ENCODE measurements at places on chromosomes 5 and 9. TPM values are rescaled to one million over a fixed set of nuclear protein-coding genes. Genes with fewer than 3 reads are reported as not detected.

ZNF462 gene
- total RNA-seq, result 0.26 TPM

- no peak for DNase-seq
These were observed 92.0 kb upstream of the IRX4 start for GRCh38 chr5:1974501-1975405.

GRCh38 chr5:1554410-1554967 is 30.7 kb upstream of the LPCAT1 start:
- peak; percentile 36 for DNase-seq

INSL6 gene
- total RNA-seq, result not detected

SPEF2 gene
- total RNA-seq, result 5.6 TPM

SLC23A1 gene
- total RNA-seq, result 1.9 TPM

GRCh38 chr5:152638996-152639552 is 234.0 kb upstream of the NMUR2 start:
- DNase-seq, result no peak

SLC6A18 gene
- not detected for total RNA-seq

- DNase-seq, result no peak
These were observed 49.1 kb downstream of the SUSD1 start for GRCh38 chr9:112125951-112126388.

- peak; percentile 63 for DNase-seq
These were observed 359 bp downstream of the PRELID1 start for GRCh38 chr5:177303925-177304391.

GRCh38 chr9:137194909-137195308 is 5.6 kb downstream of the TPRN start:
- no peak for DNase-seq

GRCh38 chr5:1471997-1472963 is 27.0 kb upstream of the SLC6A3 start:
- DNase-seq, result no peak

GTF2H2C gene
- 34.5 TPM for total RNA-seq

DNA sequence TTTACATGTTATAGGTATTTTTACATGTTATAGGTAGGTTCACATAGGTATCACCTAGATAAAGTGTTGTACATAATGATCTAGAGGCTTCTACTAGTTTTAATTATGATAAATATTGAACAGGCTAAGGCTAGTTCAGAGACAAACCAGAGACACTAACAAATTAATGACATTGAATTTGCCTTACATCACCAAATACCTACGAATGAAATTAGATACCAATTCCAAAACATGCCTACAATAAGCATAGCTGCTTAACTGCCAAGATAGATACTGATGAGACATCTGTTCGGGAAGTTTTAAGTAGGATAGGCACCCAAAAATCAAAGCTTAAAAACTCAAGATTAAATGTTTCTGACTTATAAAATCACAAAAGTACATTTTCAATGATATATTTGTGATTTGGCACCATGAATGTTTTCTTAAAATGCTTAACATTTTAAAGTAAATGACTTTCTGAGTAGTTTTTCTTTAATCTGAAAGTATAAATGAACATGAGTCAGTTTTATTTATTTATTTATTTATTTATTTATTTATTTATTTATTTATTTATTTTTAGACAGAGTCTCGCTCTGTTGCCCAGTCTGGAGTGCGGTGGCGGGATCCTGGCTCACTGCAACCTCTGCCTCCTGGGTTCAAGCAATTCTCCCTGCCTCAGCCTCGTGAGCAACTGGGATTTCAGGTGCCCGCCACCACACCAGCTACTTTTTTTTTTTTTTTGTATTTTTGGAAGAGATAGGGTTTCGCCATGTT is 703.1 kb upstream of the ARRDC3 start:
- no peak for DNase-seq

ANKRD34B gene
- not detected for total RNA-seq

DNA sequence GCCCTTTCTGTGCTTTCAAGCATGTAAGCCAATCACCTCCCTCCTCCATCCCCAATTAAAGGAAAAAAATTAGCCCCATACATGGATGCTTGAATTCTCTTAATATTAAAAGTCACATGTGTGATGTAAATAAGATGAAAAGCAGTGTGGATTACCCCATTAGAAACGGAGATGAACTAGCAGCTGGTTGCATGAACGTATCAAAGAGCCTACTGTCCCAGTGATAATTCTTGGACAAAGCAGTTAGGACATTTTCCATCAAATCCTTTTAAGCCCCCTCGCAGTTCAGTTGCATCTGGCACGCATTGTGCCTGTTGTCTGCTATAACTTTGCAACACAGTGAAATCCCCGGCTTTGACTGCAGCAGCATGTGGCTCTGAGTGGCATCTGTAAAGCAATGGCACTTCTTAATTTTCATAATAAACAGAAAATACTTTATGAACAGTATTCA is 285.6 kb downstream of the FBXL7 start:
- no peak for DNase-seq

DNA sequence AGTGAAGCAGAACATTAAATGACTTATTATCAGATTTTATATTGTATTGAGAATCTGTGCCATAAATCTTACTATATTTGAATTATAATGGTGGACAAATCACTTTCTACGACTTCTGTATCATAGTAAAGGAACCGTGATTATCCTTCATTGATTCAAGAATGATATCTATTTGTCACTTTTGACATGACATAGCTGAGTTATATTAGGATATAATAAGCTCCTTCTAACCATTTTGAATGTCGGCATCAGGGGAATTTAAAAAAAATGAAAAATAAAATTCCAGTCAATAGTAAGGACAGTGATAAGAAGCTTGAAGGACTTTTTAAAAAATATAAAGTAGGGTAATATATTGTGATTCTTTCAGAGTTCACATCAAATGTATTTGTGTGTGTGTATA is 338.9 kb upstream of the ACO1 start:
- DNase-seq, result no peak

DNA sequence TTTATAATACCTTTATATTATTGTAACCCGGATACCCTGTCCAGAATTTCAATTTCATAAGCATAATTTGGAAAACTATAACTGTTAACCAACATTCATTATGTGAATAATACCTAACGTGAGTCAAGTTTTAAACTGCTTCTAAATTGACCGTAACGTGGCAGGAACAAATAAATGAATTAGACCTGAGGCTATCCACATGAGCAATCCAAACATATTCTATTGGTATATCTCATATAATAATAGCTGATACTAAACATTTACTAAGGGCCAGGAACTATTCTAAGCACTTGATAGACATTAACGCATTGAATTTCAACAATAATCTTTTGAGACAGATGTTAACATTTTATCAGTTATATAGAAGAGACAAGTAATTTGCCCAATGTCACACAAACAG is 276.4 kb downstream of the MEF2C start:
- DNase-seq, result no peak

DNA sequence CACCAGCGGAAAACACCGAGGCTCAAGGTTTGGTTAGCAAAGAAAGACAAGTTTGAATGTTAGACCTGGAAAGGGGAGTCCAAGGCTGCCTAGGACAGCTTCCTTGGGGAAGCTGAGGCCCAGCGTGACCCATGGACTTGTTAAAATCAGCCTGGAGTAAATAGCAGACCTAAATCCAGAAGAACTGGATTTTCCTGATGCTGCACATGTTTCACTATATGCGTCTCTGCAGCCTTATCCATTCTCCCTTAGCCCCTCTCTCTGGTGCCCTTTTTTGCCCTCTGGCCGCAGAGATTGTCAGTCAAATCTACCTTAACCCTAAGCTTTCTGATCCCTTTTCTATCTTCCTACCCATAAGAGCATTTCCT is 119.9 kb downstream of the NTRK2 start:
- no peak for DNase-seq

DNA sequence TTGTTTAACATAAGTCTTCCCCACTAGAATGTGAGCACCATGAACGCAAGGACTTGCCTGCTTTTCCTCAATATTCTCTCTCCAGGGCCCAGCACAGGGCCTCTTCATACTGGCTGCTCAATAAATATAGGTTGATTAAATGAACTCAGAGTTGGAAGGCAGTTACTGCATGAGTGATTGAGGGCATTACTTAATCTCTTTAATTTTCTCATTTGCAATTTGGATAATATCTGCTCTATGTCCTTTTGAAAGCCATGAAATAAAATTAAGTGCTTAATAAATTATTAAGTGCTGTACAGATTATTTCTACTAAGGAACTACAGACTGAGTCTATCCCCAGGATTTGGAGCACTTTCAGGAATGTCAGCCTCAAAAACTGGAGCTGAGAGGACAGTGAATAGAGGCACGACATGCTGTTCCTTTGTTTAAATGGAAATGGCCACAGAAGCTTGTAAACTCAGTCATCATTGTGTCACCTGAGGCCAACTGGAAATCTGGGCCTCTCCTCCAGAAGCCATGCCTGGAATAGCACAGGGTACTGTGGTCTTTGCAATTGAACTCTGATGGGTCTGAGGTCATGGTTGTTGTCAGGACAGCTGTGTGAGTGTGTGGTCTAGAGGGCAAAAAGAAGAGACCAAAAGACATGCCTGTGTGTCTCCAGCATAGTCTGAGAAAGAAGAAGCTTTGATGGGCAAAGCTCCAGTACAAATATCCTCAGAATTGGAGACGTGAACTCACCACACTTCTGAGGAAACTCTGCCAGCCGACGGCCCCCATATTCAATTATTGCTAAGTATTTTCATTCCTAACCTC is 86.1 kb downstream of the SH3TC2 start:
- DNase-seq, result no peak

- no peak for DNase-seq
These were observed 29.8 kb upstream of the GNE start for GRCh38 chr9:36288070-36288469.

- peak; percentile 55 for DNase-seq
These were observed 112.2 kb downstream of the MTX3 start for GRCh38 chr5:79878721-79879336.

GDNF gene
- not detected for total RNA-seq

SLC34A3 gene
- not detected for total RNA-seq
